NCI-H526 treated with DMSO at 0.1 percent for 48 hours (cell line): ENCODE measurements at places on chromosomes 5 and 9.
A peak's percentile ranks its signal among the peaks of the same experiment; 100 is the strongest.

- no peak for DNase-seq
These were observed 113.2 kb upstream of the ERCC6L2 start for GRCh38 chr9:95762322-95762721.

- no peak for DNase-seq
These were observed 46.4 kb downstream of the DMXL1 start for GRCh38 chr5:119117237-119117636.

DNA sequence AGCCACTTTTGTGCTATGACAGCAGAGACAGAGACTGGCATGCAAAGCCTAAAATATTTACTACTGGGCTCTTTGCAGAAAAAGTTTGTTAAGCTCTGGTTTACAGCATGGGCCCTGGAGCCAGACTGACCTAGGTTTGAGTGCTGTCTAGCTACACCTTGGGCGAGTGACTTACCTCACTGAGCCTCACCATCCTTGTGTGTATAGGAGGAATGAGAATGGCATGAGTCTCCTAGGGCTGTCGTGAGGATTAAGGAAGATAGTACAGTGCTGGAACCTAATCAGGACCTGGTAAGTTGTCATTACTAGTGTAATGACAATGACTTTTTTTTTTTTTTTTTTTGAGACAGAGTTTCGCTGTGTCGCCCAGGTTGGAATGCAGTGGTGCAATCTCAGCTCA lies 65.2 kb downstream of the MSX2 start:
- no peak for DNase-seq

DNA sequence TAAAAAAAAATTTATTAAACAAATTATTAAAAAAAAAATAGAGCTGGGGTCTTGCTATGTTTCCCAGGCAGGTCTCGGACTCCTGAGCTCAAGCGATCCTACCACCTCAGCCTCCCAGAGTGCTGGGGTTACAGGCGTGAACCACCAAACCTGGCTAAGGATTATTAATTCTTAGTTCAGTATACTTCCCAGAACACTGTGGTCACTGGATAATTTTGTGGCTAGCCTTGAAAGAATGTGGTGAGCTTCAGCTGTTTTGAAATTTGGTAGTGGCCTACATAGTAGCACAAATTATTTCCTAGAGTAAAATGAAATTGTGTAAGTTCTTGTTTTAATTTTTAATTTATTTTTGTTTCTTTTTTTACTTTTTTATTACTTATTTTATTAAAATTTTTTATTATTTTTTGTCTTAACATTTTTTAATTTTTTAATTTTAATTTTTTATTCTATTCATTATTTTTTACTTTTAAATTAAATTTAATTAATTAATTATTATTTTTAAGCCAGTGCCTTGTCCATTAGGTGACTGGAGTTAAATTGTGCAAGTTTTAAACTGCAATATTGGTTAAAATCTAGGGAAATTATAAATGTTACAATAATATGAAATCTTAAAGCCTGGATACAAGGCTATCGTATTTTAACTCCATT lies 23.0 kb downstream of the ARRDC3 start:
- no peak for DNase-seq

DNA sequence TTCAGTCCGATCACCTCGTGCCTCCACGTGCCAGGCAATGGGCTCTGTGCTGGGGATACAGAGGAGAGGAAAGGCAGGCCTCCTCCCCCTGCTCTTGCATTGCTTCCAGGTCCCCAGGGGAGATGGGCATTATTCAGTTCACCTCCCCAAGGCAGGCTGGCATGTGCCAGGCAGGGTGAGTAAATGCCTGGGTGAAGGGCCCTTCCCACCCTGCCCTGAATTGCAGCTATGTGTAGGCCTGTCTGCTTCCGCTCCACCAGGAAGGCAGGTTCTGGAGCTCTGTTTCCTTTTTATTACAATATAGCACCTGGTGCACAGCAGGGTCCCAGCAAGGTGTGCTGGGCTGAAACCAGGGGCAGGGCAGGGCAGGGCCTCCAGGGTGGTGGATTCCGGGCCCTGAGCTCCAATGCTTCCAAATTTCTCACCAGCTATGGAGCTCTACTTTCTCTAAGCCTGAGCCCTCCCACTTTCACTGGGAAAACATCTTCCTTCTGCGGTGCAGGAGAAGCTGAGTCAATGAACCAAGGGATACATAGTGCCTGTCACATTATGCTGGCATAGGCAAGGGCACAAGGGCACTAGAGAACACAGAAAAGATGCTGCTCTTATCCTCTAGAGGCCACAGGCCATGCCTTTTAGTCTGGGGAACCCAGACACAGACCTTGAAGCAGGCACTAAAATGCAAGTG lies 42.0 kb downstream of the SHB start:
- no peak for DNase-seq

DNA sequence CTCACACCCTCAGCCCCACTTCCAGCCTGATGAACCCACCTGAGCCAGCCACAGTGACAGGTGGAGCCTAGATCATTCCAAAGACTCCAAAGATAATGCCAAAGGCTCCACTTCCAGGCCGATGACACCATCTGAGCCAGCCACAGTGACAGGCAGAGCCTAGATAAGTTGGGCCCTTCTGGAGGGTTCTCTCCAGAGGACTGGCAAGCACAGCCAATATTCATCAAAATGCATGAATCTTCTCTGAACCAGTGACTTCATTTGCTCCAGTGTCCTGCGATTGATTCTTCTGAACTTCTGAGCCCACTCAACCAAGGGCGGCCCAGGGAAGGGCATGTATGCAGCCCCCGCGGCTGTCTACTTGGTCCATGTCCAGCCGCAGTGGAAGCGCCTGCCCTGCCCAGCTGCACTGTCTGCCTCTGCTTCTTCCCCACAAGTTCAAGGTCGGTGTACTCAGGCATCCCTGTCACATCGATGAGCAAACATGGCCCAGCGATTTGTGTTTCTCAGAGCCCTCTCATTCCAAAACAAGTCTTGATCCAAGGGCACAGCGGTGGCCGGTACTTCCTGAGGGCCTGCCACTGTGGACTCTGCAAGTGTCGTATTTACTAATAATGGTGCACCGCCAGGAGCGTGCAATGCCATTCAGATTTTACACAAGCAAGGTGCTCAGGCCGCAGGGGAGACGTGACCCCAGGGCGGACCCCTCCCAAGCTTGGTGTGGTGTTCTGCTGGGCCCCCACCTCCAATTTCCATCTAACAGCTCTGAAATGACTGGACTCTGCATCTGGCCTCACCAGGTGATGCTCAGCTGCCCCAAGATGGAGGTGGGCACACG lies 107.0 kb downstream of the VAV2 start:
- no peak for DNase-seq

GRCh38 chr9:135607401-135608293 lies 31.7 kb downstream of the GLT6D1 start:
- no peak for DNase-seq

- no peak for DNase-seq
These were observed 18.7 kb downstream of the SPRY4 start for GRCh38 chr5:142306077-142306502.

- no peak for DNase-seq
These were observed 133.1 kb downstream of the ZCCHC7 start for GRCh38 chr9:37253377-37253937.

GRCh38 chr9:93965830-93966577 lies 10.8 kb upstream of the BARX1 start:
- no peak for DNase-seq

DNA sequence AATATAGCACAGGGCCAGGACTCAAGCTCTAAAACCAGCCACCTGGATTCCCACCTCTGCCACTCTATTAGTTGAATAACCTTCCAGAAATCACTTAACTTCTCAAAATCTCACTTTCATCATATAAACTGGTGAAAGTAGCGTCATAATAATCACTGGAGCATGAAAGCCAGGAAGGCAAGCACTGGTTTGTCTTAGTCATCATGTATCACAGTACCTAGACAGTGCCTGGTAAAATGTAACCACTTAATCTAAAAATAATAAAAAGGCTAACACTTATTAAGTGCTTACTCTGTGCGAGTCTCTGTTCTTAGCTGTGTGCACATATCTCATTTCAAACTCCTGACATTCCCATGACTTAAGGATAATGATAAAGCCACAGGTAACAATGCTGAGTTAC lies 109.4 kb downstream of the ASTN2 start:
- DNase-seq: no peak

DNA sequence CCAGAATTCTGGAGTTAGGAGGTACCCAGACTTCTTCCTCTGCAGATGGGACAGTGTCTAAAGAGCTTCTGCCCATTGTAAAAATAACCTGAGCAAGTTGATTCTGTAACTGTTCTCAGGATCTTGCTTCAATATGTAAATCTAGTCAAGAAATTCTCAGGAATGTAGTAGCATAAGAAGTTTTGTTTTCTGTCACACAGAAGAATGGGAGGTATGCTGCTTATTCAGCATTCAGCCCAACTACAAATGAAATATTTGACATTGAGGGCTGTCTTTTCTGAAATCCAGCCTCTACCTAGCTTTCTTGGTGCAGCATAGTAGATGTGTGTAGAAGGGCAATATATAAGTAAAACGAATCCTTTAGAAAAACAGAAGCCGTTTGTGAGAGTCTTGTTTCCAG lies 13.8 kb downstream of the MACIR start:
- DNase-seq: no peak

GRCh38 chr5:71982717-71983395 lies 124.4 kb upstream of the MAP1B start:
- DNase-seq: no peak

GRCh38 chr5:149205625-149206523 lies 64.6 kb downstream of the ABLIM3 start:
- DNase-seq: no peak

DNA sequence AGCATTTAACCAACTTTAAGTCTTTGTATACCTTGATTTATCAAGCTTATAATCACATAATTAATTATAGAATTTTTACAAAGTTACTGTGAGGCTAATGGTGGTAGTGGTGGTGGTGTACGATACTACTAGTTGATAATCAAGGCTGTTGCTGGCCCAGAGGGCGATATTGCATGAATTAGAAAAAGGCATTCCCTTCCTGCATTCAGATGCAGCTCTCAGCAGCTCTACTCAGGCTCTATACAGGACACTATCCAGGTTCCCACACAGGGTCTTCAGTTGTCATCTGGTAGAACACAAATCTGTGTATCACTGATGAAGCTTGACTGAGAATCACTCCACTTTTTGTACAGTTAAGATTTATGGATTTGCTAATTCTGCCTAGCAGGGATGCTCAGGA lies 562.8 kb upstream of the C9orf72 start:
- no peak for DNase-seq

DNA sequence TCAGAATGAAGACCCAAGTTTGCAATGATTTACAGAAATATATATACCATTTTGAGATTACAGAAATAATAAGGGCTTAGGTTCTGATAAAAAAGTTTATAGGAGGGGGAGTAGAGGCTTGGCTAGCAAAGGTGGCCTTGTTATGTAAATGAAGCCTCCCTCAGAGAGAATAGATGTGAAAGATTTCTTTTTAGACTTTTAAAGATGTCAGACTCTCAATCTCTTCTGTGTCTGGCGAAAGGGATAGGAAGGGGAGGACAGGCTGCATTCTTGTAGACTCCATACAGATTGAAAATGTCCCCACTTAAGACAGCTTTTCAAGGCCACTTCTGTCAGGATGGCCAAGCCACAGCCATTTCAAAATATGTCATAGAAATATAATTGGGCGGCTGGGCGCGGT lies 63.1 kb upstream of the CLINT1 start:
- DNase-seq: no peak

DNA sequence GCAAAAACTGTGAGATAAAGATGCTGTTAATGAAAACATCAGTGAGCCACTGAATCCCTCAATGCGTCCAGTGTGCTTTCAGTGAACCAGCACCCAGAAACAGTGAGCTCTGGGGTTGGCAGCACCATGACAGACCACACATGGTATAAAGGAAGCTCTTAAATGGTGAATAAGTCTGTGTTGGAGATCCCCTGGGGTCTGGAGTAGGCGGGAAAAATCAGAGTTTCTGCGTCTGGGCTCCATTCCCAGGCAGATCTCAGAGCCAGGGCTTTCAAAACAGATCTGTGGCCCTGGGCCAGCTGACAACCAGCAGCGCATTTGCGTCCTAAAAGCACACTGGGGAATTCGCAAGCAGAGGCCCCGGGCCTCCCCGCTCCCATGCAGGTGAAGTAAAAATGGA lies 233.5 kb downstream of the FRMD3 start:
- peak; percentile 0 for DNase-seq

DNA sequence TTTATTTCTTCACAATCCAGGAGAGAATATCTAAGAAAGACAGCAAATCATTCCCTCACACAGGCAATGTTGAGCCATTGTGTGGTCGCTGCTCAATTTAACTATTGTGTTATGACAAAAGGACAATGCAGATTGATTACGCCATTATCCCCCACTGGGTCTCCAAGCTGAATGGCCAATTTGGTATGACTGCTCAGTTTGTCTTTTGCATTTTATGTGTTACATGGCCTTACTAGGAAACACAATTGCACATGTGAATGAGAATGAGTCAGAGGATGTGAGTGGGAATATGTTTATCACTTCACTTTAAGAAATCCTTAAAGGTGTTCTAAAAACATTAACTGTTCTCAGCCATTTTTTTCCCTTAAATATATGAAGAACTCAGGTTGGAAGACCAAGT lies 108.3 kb downstream of the FAM174A start:
- no peak for DNase-seq

- peak; percentile 42 for DNase-seq
These were observed 182.2 kb downstream of the AOPEP start for GRCh38 chr9:94908583-94909249.

GRCh38 chr9:85244856-85245255 lies 496.9 kb downstream of the AGTPBP1 start:
- DNase-seq: no peak

DNA sequence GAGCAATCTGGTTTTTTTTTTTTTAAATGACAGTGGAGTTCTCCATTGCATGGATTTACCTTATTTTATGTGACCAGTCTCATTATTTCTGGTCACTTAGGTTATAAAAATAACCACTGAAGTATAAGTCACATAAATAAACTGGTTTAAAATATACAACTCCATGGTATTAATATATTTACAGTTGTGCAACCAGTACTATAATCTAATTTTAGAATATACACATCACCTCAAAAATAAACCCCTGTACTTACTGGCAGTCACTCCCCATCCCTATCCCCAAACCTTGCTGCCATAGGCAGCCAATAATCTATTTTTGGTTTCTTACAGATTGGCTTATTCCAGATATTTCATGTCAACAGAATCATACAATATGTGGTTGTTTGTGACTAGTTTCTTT lies 57.8 kb downstream of the FYB1 start:
- no peak for DNase-seq

- no peak for DNase-seq
These were observed 39.8 kb downstream of the F2RL2 start for GRCh38 chr5:76583163-76584047.
